Stimulated activated CD8-positive, alpha-beta memory T cell treated with anti-CD3 and anti-CD28 coated beads, Interleukin-4, amount 100 ng/mL, for 1 hour (primary cell): ENCODE measurements at places on chromosomes 5 and 9.

GRCh38 chr9:2082772-2083171 lies 67.6 kb downstream of the SMARCA2 start:
- DNase-seq, result no peak

DNA sequence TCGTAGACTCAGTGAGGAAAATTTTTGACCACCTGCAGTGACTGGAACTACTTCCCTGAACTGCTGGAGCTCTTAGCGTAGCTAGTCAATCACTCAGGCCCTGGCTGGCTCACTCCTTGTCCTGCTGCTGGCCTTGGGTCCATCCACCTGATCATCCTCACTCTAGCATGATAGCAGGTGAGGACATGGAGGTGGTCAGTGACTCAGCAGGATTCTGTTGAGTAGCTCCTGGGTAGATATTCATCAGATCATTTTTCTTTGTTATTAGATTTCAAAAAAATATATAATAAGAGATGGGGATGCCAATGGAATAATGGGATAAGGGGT lies 25.0 kb upstream of the SEMA4D start:
- no peak for DNase-seq

DNA sequence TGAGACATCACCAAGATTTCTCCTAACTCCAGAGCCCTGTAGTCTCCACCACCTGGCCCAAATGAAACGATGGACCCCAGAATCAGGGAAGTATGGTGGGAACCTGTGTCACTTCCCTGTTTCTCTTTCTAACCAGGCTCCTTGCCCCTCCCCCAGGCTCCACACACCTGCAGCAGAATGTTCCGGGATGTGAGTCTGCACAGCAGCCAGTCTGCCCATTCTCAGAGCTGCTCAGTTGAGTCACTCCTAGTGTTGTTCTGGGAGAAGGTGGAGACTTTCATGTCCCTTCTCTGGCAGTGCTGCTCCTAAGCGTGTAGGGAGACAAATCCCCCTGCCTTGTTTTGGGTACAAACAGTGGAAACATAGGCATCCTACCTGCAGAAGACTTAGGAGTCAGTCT lies 76.0 kb upstream of the XPA start:
- no peak for DNase-seq

GRCh38 chr9:97470076-97470475 lies 31.4 kb upstream of the TMOD1 start:
- no peak for DNase-seq

DNA sequence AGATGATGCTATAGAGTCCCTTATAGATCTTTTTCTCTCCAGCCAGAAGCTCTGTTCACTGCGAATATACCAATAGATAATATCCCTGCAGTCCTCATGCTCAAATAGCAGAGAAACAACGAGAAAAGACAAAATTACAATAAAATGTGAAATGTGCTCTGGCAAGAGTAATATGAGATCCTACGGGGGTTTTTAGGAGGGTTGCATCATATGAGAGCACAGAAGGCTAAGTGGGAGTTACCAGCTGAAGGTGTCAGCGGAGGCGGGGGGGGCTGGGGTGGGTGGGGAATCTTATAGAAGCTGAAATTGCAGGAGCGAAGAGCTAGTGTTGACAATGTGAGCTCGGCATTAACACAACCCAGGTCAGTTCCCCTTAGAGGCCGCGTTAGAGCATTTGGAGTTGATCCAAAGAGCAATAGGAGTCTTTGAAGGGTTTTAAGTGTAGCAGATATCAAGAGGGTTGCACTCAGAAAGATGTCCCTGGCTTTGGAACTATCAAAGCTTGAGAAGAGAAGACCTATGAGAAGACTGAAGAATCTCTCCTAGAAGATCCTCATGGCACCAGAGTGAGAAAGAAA lies 109.7 kb downstream of the BASP1 start:
- no peak for DNase-seq

DNA sequence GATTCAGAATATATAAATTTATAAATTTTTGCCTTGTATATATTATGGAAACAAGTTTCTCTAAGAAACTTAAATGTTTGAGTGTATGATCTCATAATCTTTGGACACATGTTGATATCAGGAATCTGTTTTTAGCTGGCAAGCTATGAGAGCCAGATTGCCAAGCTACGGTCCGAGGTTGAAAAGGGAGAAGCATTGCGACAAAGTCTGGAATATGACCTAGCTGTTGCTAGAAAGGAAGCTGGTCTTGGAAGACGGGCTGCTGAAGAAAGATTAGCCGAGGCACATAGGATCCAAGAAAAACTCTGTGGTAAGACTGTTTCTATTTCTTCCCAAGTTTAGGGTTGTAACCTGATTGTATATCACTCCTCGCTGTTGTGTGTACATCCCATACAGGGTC lies 25.9 kb downstream of the CCDC171 start:
- DNase-seq, result no peak

- DNase-seq, result no peak
Measured at GRCh38 chr9:133362359-133363044, 6.2 kb downstream of the SURF2 start.

GRCh38 chr5:150615141-150615699 lies 25.2 kb upstream of the SYNPO start:
- DNase-seq, result no peak

DNA sequence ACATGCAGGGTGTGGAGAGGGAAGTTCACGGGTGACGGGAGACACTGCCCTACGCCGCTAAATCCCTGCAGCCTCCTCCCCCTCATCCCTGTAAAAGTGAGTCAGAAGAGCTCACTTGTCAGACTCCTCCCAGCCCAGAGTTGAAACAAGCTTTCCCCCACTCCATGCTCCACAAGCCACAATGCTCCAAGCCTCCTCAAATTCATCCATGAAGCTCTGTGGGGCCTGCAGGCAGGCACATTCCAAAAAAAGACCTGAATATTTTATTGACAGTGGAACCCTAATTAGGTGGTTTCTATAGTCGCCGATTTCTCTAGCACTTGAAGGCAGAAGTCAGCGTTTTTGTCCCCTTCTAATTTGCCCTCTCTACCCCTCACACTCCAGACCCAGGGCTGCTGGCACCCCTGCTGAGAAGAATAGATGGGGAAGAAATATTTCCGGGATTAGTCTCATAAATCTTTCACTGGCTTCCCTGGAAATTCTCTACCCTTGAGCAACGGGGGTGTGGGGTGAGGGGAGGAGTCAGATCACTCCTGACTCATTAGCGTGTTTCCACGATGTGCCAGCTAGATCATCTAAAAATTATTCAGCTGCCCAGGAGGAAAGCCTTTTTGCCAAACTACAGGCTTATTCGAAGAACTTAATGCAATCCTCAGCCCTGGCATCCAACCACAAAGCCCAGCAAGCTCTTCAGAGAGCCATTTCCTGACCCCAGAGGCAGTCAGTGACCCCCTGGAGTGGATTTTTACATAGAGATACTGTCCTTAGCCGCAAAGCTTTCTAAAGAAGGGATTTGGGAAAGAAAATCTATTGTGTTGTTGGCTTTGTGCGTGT lies 97.1 kb downstream of the ENC1 start:
- no peak for DNase-seq

DNA sequence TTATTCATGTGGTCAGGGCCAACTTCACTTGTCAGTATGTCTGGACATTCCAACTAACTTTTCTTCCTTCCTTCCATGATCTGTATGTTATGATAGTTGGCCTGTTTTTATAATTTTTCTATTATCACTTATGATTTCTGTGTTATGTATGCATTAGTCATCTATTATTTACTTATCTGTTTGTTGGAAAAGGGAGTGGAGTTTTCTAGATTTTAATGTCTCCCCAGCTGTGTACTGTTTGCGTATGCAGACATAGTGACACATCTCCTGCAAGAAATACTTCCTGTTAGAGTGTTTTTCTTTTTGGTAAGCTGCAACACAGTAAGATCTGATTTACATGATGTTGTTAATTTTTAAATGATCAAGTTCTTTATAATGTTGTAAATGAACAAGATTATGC lies 8.7 kb upstream of the INSYN2B start:
- DNase-seq, result no peak

- no peak for DNase-seq
Measured at GRCh38 chr5:14980698-14981097, 109.1 kb upstream of the ANKH start.

- DNase-seq, result no peak
Measured at GRCh38 chr5:78157001-78157400, 137.5 kb downstream of the AP3B1 start.

GRCh38 chr5:128695791-128696530 lies 157.9 kb upstream of the FBN2 start:
- no peak for DNase-seq

GRCh38 chr5:172579403-172579990 lies 61.6 kb upstream of the NEURL1B start:
- DNase-seq, result no peak

GRCh38 chr5:155554500-155554899 lies 540.9 kb downstream of the KIF4B start:
- no peak for DNase-seq

- DNase-seq, result no peak
Measured at GRCh38 chr5:96316487-96316886, 116.6 kb downstream of the PCSK1 start.

- no peak for DNase-seq
Measured at GRCh38 chr5:79181419-79182022, 54.4 kb upstream of the JMY start.

GRCh38 chr9:35490155-35490909 lies 421 bp downstream of the RUSC2 start:
- DNase-seq, result no peak

GRCh38 chr5:60703944-60704343 lies 4.0 kb upstream of the DEPDC1B start:
- DNase-seq, result no peak

DNA sequence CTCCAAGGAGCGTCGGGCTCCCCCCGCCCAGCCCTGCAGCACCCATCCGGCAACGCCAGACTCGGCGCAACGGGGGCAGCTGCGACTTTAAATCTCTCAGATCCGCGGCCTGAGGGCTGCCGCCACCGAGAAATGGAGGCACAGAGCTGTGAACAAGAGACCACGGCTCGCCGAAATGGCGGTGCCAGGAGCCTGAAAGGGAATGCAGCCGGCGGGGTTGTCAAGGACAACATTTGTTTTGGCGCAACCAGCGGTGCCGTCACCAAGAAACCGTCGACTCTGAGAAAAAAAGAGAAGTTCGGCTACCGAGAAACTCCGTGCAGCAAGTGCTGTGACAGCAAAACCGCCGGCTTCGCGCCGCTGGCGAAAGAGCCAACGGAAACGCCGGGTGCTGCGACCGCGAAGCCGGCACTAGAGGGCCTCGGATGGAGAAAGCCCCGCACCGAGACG lies 2.1 kb upstream of the ANXA2R start:
- DNase-seq, result peak; percentile 68

GRCh38 chr9:73230251-73230650 lies 78.6 kb downstream of the ANXA1 start:
- no peak for DNase-seq

DNA sequence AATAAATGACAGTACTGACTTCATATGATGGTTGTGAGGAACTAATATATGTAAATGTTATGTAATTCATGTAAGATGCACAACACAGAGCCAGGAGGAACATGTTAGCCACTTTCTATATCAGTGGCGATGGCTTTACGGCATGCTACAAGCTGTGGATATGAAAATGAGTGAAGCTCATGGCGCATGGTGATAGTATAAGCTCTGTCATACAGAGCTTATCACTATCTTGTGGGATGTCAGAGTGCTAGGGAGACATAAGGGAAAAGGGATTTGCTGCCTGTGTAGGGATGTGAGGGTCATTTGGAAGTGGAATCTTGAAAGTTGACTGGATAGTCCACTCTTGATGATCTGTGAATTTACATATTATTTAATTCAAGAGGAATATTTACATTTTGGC lies 13.6 kb downstream of the CPEB4 start:
- no peak for DNase-seq

DNA sequence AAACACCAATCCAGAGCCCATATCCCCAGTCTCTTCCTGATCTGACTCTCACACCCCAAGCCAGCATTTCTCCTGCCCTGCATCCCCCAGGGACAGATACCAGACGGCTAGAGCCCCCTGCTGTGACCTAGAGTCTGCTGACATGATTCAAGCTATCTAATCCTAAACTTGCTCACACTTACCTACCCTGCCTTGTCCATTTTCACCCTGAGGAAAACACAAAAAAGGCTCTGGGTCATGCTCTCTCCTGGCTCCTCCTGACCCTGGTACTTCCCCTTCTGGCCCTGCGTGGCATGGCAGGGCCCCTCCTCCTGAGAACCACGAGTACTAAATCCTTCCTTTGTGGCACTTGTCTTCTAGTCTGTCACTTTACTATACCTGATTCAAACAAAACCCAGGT lies 2.8 kb upstream of the ARRDC1 start:
- no peak for DNase-seq
